Hypothalamus (tissue), 51 donors: ENCODE measurements at places on chromosomes 7 and 10.

DNA sequence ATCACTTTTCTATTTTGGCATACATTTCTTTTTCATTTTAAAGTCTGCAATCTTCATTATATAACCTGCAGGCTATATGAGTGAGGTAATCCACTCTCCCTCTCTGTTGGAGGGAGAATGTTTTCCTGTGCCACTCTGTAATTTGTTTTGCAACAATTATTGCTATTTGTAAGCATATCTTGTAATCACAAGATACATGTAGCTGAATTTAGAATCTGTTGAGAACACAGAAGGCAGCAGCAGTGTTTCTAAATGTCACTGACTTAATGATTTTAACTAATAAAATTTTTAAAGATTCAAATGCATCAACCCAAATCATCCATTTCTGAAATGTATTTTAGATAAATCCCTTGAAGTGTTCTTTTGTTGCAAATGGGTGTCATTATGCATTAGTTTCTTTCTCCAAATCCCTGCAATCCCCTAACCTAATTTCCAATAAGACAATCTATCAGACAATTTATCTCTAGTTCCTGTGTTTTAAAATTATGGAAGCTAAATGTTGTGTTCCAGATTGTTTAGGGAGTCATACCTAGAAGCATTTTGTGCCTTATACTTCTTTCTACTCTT is 19.8 kb upstream of the UMAD1 start:
- no peak for DNase-seq

DNA sequence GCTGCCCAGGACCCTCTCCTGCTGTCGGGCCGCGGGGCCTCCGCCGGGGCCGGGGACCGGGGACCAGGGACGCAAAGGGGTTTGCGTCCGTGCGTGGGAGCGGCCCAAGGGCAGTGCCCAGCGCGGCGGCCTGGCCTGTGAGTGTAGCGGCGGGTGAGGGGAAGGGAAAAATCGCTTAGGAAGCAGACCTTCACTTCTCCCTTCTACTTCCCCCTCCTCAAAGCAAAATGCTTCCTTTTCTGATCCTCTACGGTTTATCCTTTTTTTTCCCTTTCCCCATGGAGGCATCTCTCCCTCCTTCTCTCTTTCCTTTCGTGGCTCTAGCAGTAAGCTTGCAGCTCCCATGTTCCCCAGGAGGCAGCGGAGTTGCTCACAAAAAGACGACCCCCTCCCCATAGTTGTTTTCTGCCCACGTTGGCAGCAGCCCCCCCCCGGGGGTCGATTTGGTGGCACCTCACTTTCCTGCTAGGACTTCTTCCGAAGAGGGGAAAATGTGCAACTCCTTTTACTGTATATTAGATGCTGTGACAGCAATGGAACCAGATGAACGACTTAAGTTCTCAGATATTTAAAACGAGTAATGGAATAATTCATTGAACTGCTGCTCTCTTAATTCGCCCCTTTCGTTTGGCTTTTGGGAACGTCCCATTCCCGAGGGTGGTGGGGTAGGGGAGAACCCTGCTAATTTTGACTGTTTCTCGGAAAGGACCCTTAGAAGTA is 724 bp downstream of the CAPZA2 start:
- DNase-seq, result peak; percentile 6

DNA sequence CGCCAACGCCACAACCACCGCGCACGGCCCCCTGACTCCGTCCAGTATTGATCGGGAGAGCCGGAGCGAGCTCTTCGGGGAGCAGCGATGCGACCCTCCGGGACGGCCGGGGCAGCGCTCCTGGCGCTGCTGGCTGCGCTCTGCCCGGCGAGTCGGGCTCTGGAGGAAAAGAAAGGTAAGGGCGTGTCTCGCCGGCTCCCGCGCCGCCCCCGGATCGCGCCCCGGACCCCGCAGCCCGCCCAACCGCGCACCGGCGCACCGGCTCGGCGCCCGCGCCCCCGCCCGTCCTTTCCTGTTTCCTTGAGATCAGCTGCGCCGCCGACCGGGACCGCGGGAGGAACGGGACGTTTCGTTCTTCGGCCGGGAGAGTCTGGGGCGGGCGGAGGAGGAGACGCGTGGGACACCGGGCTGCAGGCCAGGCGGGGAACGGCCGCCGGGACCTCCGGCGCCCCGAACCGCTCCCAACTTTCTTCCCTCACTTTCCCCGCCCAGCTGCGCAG is 424 bp downstream of the EGFR start:
- no peak for DNase-seq

- no peak for DNase-seq
Measured at GRCh38 chr10:124058346-124059003, 34.9 kb downstream of the CHST15 start.

DNA sequence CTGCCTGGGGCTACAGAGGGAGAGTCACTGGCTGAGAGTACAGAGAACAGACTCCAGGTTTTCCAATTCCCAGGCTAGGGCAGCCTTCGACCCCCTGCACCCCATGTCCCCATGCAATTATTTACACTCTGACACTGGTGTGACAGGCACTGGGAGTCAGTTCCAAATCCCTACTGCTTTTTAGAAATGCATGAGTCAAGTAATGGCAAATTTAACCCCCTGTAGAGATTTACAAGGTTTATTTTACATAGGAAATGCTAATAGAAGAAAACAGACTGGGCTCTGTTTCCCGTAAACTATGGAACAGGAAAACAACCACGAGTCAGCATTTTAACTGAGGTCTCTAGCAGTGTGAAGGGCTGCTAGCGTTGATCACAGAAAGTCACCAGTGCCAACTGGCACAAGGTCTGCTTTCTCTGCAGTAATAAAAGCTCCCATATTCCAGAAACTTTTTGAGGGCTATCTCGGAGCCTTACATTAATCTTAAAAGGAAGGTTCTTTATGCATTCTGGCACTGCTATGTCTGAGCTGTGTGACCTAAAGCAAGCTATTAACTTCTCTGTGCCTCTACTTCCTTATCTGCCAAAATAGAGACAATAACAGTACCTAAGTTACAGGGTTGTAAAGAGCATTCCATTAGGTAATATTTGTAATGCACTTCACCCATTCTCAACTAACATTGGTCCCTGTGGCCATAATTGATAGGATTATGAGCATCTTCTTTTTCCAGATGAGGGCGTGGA is 28.2 kb downstream of the NOD1 start:
- no peak for DNase-seq

DNA sequence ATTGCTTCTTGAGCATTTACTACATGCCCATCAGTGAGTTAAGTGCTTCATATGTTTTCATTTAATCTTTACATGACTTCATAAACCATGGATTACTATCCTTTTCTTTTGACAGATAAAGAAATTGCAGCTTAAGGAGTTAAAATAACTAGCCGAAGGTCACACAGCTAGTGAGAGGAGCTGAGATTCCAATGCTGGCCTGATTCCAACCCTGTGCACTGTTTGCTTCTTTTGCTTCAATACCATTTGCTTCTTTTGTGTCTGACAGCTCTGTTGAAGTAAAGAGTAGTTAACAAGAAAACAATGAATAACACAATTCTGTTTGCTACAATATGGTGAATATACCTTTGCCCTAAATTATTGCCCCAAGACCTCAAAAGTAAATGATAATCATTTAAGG is 132.4 kb downstream of the GRM3 start:
- DNase-seq, result no peak

DNA sequence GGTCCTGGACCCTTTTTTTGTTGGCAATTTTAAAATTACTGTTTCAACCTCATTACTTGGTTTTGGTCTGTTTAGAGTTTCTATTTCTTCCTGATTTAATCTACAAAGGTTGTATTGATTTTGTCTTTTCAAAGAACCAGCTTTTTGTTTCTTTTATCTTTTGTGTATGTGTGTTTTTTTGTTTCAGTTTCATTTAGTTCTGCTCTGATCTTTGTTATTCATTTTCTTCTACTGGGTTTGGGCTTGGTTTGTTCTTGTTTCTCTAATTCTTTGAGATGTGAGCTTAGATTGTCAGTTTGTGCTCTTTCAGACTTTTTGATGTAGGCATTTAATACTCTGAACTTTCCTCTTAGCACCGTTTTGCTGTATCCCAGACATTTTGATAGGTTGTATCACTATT is 8.5 kb upstream of the MRPS33 start:
- DNase-seq, result no peak

GRCh38 chr7:86939197-86939814 is 120.1 kb downstream of the ELAPOR2 start:
- no peak for DNase-seq

DNA sequence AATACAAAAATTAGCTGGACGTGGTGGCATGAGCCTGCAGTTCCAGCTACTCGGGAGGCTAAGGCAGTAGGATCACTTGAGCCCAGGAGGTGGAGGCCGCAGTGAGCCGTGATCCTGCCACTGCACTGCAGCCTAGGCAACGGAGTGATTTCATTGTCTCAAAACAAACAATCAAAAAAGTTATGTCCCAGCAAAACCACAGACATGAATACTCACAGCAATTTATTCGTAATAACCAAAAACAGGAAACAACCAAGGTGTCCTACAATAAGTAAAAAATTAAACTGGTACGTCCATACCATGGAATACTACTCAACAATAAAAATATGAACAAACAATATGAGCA is 11.6 kb upstream of the CYTH3 start:
- no peak for DNase-seq

- no peak for DNase-seq
Measured at GRCh38 chr10:10855151-10855581, 162.5 kb upstream of the CELF2 start.

- DNase-seq, result no peak
Measured at GRCh38 chr10:14460447-14460846, 129.7 kb upstream of the FRMD4A start.

GRCh38 chr7:87028636-87029035 is 30.8 kb downstream of the ELAPOR2 start:
- no peak for DNase-seq
